ENCODE measurements at places on chromosomes 5 and 9. TPM values are rescaled to one million over a fixed set of nuclear protein-coding genes. Genes with fewer than 3 reads are reported as not detected.

ZNF462 gene
- total RNA-seq = 40.5 TPM

DNM1 gene
- 11.8 TPM for total RNA-seq

RGS7BP gene
- 3.1 TPM for total RNA-seq

ECM2 gene
- 0.22 TPM for total RNA-seq

DNAJC25 gene
- 6.1 TPM for total RNA-seq

CNTNAP3 gene
- total RNA-seq = not detected

POU5F2 gene
- total RNA-seq = 0.73 TPM

DMGDH gene
- 0.59 TPM for total RNA-seq

SUSD1 gene
- 14.9 TPM for total RNA-seq

PCDHGC5 gene
- total RNA-seq = 3.4 TPM

FGF1 gene
- total RNA-seq = 0.71 TPM

PAIP1 gene
- 113 TPM for total RNA-seq

PLPP7 gene
- total RNA-seq = not detected

TAF11L3 gene
- not detected for total RNA-seq

IFNB1 gene
- total RNA-seq = not detected

FBP2 gene
- total RNA-seq = 0.21 TPM

ACER2 gene
- 0.84 TPM for total RNA-seq

UBAP1 gene
- total RNA-seq = 35.9 TPM

GDA gene
- not detected for total RNA-seq

BTNL8 gene
- total RNA-seq = not detected

STPG3 gene
- 0.35 TPM for total RNA-seq

SPINK7 gene
- total RNA-seq = not detected

C9orf50 gene
- not detected for total RNA-seq

BARX1 gene
- 9.8 TPM for total RNA-seq

FGFR4 gene
- 17.2 TPM for total RNA-seq

PCBD2 gene
- 13.8 TPM for total RNA-seq

ESM1 gene
- total RNA-seq = not detected

FOXD4L3 gene
- not detected for total RNA-seq

PTPRD gene
- total RNA-seq = not detected

TRIM36 gene
- 16.8 TPM for total RNA-seq

CORO2A gene
- total RNA-seq = 0.68 TPM

CDKN2AIPNL gene
- 59.2 TPM for total RNA-seq

LRRC19 gene
- total RNA-seq = not detected

SVEP1 gene
- total RNA-seq = 0.45 TPM

SPZ1 gene
- not detected for total RNA-seq

SLC36A3 gene
- total RNA-seq = not detected

CBY3 gene
- total RNA-seq = not detected

ZNG1F gene
- total RNA-seq = 8.0 TPM

TEX53 gene
- total RNA-seq = not detected

TRIP13 gene
- total RNA-seq = 64.6 TPM
